Fibroblast of lung (primary cell): ENCODE measurements at places on chromosomes 1 and 21.

GRCh38 chr1:89865498-89866382 lies 44.9 kb downstream of the LRRC8D start:
- DNase-seq: peak; percentile 86

DNA sequence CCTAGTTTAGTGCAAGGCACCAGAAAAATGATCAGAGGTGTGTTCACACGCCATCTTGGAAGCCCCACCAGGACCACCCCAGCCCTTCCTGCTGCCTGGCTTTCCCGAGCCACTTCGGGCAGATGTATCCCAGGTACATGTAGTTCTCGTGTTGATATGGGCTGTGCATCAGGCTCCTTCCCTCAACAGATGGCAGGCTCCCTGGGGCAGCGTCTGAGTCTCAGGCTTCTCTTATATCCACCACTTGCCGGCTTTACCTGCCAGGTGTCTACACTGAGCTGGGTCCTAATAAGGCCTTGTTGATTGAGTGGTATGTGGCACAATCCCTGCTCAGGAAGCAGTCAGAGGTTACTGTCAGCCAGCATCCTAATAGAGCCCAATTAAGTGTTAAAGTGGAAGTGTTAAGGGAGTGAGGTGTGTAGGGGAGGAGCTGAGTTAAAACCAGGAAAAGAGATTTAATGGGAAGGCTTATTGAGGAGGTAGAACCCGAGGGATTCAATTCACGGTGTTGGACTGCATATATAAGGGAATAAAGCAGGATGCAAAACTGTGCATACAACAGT lies 8.5 kb downstream of the GPA33 start:
- DNase-seq: no peak

DNA sequence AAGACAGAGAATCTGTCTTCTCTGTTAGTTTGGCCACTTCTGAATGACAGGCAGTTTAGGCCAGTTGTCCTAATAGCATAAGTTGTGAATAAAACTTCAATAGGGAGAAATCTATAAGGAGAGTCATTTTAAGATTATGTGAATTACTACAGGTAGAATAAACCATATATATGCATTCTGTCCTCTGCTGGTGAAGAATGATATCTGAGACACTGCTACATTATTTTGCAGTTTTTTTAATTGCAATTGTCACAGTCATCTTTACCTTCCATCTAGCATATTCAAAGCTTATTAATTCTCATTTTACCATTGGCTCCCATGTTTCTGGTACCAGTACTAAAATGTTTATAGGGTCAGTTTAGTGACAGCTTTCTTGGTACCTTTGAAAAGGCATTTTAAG lies 519.6 kb upstream of the DEPDC1 start:
- DNase-seq: no peak

DNA sequence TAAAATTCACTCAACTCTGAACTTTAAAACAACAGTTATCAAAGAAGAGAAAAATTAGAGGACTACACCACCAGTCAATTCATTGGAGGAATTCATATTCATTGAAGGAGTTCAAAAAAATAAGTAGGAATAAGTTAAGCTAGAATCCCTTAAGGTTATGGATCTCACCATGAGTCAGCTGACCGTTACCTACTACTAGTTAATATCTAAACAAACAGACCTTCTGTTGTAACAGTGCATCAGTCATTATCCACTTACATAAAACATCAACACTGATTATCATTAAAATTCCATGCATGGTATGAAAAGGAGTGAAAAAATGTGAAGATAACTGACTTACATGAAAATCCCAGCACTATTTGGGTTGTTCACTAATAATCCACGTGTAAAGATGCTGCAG lies 44.9 kb downstream of the FOXJ3 start:
- peak; percentile 21 for DNase-seq

DNA sequence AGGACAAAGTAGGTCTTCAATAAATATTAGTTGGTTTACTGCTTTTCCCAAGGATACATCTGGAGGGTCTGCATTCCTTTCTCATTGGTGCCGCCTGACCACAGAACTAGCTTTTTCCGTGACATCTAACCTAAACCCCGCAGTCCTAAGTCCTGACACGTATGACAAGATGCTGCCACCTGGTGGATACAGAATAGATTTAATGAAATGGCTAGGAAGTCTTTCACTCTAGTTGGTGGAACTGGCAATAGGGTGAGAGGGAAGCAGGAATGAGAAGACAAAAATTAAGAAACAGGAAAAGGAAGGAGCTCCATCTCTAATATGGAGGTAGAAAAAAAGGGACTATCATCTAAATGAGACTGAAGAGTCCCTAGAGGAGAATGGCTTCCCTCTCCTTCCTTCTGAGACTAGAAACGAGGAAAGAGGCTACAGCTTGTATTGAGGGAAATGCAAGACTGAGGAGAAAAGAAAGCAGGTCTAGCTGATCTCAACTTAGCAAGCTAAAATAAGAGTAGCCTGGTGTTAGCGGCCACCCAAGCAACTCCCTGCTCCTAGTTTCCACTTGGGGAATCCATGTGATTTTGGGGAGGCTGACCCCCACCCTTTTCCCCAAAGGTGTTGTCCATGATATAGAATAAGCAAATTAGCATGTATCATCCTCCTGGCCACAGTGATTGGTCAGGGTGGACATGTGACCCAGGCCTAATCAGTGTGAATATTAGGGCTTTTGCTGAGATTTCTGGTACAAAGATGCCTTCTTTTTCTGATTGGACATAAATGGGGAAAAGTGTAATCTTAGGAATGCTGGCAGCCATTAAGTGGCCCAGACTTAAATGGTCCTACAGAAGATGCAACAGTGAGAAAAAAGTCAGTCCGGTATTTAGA lies 5.9 kb downstream of the RFX5 start:
- DNase-seq: peak; percentile 89

- DNase-seq: no peak
These were observed 2.8 kb upstream of the NGF start for GRCh38 chr1:115340879-115341278.

GRCh38 chr1:11650331-11650991 lies 3.8 kb downstream of the FBXO2 start:
- peak; percentile 62 for DNase-seq

- no peak for DNase-seq
These were observed 445.0 kb downstream of the PTBP2 start for GRCh38 chr1:97166626-97167025.

- peak; percentile 30 for DNase-seq
These were observed 7.0 kb upstream of the CELSR2 start for GRCh38 chr1:109242387-109242786.

- no peak for DNase-seq
These were observed 77.7 kb upstream of the SOX13 start for GRCh38 chr1:203995228-203995627.

GRCh38 chr21:45987121-45987711 lies 5.6 kb downstream of the COL6A1 start:
- DNase-seq: no peak

DNA sequence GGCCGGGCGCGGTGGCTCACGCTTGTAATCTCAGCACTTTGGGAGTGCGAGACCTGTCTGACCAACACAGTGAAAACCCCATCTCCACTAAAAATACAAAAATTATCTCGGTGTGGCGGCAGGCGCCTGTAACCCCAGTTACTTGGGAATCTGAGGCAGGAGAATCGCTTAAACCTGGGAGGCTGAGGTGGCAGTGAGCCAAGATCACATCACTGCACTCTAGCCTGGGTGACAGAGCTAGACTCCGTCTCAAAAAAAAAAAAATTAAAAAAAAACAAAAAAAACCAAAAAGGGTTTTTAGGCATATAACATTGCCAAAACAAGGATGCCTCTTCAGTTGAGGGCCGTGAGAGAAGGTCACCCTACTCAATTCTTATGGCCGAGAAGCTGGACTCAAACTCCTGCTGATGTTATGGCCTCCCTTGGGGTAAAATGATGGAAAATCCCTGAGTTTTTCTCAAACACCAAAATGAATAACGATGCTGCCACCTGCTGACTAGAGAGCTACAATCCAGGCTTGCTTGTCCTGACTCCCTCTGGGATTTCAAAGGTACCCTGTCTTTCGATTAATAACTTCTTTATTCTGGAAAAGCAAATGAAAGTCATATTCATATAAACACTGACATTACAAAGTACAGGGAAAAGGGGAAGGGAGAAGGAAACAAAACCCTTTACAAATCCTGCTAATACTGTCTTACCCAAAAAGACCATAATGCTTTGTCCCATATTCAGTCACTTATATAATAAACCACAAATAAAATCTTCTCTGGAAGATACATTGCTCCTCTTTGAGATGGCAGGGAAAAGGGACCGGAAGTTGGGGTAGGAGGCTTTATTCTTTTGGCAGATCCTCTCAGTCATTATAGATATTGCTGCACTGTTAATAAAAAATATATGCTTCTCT lies 10.7 kb downstream of the RAB42 start:
- peak; percentile 85 for DNase-seq
